ENCODE measurements at places on chromosomes 1 and 21. TPM values are rescaled to one million over a fixed set of nuclear protein-coding genes. Genes with fewer than 3 reads are reported as not detected.

S100A11 gene
- 373 TPM for total RNA-seq

EFNA3 gene
- total RNA-seq = 14.6 TPM

SPATC1L gene
- total RNA-seq = 27.5 TPM

GPR25 gene
- total RNA-seq = not detected

S100A6 gene
- total RNA-seq = 4.4 TPM

PADI3 gene
- not detected for total RNA-seq

Data from mesothelial cell of epicardium (in vitro differentiated cells).